NCI-H524 treated with DMSO at 0.1 percent for 48 hours (cell line): ENCODE measurements at places on chromosomes 16 and 17.
A peak's percentile ranks its signal among the peaks of the same experiment; 100 is the strongest.

DNA sequence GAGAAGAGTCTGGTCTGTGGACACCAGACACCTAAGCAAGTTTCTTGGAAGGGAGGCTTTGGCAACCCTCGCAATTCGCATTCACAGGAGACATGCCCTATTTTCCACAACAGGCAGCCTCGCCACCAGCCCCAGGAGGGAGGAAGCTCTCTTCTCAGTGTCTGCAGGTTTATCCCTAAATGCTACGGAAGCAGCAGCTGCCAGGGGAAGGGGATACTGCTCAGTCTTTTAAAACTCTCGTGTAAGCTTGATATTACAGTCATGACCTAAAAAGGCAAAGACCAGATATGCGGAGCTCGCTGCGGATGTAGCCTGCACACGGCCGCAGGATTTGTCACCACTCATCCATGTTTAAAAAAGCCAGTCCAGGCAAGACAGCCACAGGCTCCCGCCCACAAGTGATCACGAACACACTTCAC lies 159.2 kb upstream of the RPH3AL start:
- DNase-seq: no peak

DNA sequence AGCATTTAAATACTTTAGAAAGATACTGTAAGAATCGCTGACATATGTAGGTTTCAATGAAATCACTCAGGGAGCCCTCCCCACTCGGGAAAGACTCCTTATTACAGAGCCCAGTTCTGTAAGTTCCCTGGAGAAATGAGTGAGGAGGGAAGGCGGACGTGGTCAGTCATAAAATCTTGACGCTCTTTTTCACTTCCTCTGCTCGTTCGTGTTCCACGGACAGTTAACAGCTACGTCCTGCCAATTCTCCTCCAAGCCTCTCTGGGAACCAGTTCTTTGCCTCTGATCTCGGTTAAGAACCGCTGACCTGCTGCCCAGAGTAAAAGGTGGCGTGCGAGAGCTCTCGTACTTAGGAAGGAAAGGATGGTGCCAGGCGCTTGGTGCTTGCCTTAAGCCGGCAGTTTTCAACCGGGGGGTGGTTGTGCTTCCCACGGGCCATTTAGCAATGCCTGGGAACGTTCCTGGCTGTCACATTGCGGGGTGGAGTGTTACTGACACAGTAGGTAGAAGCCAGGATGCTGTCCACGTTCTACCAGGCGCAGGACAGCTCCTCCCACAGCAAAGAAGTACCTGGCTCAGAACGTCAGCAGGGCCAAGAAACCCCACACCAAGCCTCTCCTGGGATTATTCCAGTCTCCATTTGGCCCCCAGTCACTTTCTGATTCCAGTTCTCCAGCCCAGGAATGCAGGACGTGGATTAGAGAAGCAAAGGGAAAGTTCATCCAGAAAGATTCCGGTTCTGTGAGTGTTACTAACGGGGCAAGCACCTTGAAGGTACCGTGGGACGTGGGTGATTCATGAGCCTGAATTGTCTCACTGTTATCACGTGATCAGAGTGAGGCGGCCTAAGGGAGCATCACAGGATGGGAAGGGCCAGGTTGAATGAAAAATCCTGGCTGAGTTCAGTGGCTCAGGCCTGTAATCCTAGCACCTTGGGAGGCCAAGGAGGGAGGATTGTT lies 87.7 kb downstream of the MRM3 start:
- no peak for DNase-seq

- DNase-seq: no peak
Measured at GRCh38 chr17:77027271-77027889, 113.4 kb upstream of the SEC14L1 start.

DNA sequence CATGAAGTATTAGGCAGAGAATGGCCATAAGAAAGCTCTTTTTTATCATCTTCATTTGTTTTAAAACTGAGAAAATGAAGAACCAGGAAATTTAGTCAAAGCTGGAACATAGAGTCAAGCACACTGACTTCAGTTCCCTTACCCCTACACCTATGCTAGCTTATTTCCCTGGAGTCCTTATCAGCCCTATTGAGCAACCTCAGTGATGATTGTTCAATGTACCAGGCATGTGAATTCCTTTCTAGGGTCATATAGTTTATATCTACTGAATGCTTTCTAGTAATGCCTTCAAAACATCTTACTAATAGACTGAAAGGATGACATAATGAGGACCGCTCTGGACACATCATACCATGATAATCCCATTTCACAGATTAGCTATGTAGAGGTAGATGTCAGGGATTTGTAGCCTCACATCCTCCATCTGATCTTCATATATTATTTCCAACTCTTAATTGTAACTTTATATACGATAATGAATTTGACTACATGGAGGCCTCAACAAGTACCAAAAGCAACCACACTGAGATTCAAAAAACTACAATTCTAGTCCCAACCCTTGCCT lies 460.4 kb upstream of the DYNLRB2 start:
- no peak for DNase-seq

- DNase-seq: no peak
Measured at GRCh38 chr17:75561927-75562603, 25.5 kb upstream of the MYO15B start.

GRCh38 chr17:19943026-19943425 lies 34.6 kb downstream of the AKAP10 start:
- DNase-seq: no peak

- no peak for DNase-seq
Measured at GRCh38 chr16:89193576-89194293, 6.6 kb downstream of the SLC22A31 start.

DNA sequence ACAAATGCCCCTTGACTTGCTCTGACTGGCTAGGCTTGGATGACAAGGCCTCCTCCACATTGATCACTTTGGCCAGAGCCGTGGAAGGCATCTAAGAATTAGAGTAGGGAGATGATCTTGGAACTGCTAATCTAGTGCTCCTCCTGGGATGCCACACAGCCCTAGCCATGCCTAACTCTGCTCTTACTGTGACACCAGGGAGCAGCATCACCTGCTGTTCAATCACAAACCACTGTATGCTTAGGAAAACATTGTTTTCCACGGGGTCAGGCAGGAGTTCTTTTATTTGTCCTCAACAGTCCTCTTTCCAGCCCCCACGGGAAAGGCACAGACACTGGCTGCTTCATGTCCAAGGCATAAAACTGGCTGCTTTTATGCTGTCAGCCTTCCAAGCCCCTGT lies 46.3 kb downstream of the C16orf78 start:
- DNase-seq: no peak

DNA sequence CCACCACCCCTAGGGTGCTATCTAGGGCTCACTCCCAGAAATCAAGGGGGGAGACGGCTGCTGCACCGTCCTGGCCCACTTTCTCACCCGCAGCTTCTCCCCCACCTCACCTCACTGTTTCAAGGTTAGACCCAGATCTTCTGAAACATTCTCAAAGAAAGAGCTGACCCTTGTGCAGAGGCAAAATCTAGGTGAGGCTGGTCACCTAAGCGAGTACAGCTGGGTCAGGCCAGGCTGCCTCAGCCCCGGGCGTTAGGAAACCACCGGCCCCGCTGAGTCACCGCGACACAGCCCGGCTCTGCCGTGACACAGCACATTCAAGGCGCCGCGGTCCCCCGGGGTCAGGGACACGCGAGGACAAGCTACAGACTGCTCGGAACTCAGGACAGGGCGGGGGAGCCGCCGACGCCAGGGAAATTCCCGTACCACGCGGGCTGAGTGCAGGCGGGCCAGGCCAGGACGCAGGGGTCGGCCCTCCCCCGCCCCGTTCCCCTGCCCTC lies 27.1 kb downstream of the GNPTG start:
- no peak for DNase-seq

DNA sequence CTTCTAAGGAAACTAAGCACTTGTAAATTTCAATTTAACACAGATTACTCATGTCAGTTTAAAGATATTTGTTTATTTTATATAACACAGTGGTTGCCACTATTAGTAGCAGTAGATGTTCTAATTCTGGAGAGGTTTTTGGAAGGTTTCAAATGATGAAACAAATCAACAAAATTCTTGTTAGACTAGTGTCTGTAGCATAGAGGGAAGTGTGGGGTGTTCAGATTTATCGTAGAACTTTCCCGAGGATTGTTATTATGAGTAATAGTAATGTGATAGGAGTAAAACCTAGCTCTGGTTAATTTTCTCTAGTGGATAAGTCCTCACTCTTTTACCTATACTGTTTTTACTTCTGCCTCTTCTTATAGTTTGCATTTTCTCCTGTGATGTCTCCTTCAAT lies 6.3 kb downstream of the GAN start:
- DNase-seq: no peak

- DNase-seq: no peak
Measured at GRCh38 chr17:76865174-76865573, 3.0 kb upstream of the MGAT5B start.

- DNase-seq: no peak
Measured at GRCh38 chr16:4537376-4538343, 913 bp downstream of the CDIP1 start.

- no peak for DNase-seq
Measured at GRCh38 chr17:7721612-7722011, 4.1 kb downstream of the DNAH2 start.

DNA sequence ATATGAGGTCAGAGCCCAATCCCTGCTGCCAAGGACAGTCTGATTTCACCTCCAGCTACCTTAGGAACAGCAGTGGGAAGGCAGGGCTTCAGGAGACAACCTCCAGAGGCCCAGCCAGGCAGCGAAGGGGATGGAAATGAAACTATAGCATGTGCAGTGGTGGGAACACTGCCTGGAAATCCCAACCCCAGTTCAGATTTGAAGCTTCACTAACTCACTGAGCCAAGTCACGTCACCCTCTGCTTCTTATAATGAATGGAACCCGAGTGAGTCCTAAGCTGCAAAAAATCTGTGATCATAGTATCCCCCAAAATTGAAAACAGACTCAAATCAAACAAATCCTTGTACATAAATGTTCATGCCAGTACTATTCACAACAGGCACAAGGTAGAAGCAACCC lies 36.0 kb upstream of the SLC39A11 start:
- DNase-seq: no peak

DNA sequence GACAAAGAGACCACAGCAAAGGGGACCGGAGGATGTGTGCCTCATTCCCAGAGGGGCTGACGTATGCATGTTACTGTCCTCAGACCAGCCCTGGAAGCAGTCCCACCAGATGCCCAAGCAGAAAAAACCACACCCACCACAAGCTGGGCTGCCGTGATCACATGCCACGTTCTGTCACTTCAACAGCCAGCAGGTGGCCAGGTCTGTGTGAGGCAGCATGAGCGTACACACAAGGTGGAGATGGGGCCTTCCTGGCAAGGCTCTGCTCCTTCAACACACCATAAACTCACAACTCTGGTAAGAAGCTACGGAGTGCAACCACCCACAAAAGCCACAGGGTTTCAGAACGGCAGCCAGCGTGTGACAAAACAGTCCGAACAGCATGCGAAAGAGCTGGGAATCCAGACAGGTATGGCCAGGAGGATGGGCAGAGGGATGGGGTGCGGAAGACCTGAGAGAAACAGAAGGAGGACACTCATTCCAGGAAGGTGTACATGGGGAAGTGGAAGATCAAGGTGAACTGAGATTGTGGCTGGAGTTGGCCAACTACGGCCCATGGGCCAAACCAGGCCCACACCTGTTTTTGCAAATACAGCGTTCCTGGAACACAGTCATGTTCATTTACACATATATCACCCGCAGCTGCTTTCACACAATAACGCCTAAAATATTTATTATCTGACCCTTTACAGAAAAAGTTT lies 27.9 kb downstream of the MBTPS1 start:
- DNase-seq: peak; percentile 46

- DNase-seq: no peak
Measured at GRCh38 chr16:66229651-66230050, 136.8 kb upstream of the CDH5 start.

- DNase-seq: no peak
Measured at GRCh38 chr16:81632392-81633146, 146.5 kb upstream of the PLCG2 start.

DNA sequence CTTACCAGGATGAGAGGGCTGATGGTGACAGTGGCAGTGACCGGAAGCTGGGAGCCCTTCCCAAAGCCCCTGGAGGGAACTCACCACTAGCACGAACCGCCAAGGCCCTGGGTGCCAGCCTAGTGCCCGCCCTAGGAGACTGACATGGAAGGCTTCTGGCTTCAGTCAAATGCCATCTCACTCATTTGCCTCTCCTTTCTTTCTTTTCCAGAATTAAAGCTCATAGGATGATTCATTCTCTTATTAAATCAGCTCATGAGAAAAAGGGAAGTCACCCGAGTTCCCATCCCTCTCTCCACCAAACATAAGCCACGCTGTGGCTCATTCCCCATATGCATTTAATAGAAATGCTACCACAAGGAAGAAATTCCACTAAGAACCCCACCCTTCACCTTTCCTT lies 12.1 kb downstream of the CUEDC1 start:
- no peak for DNase-seq

DNA sequence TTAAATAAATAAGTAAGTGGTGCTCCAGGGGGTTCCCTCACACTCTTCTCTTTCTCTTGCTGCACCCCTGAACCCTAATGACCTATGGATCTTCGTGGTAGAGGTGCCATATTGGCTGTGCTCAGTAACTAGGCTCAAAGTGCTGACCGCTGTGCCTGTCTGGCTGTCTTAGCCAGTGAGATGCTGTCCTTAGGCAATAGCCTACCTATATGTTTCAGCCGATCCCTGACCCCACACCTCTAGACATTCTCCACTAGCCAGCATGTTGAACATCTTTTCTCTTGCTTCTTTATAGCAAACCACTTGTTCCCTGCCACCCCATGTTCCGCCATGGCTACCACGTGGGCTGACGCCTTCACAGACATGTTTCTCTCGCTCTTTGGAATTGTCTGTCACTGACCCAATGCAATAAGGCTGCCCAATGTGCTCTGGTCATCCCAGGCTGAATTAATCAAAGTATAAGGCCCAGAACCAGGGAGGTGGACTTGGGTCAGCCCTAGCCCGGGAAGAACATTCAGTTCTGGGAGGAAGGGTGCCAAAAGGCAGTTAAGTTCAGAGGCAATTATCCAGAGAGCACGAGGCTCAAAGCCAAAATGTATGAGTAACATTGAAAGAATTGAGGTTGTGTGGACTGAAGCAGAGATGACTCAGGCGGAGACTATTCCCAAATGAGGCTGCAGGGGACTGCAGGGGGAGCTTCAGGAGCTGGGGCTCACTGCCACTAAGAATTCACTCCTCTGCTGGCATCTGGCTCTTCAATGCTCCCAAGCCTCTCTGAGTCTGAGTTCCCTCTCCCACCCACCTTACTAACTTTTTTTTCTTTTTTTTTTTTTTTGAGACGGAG lies 28.7 kb upstream of the TNRC6A start:
- DNase-seq: no peak

- no peak for DNase-seq
Measured at GRCh38 chr16:13904179-13904691, 15.7 kb upstream of the ERCC4 start.

- DNase-seq: no peak
Measured at GRCh38 chr17:47204722-47205418, 4.3 kb upstream of the MYL4 start.

- DNase-seq: no peak
Measured at GRCh38 chr17:43978078-43978477, 24.3 kb upstream of the PYY start.

- DNase-seq: no peak
Measured at GRCh38 chr17:79746889-79747507, 16.3 kb downstream of the ENPP7 start.

- DNase-seq: no peak
Measured at GRCh38 chr17:39772987-39773934, 35.5 kb downstream of the GRB7 start.

- DNase-seq: peak; percentile 27
Measured at GRCh38 chr16:55711959-55712876, 56.4 kb downstream of the SLC6A2 start.

- no peak for DNase-seq
Measured at GRCh38 chr16:73670836-73671820, 623.2 kb upstream of the ZFHX3 start.
